ENCODE measurements at places on chromosomes 2 and 18.
A peak's percentile ranks its signal among the peaks of the same experiment; 100 is the strongest.

- DNase-seq: no peak
Observed at GRCh38 chr2:125643585-125643984, 1012.4 kb upstream of the GYPC start.

DNA sequence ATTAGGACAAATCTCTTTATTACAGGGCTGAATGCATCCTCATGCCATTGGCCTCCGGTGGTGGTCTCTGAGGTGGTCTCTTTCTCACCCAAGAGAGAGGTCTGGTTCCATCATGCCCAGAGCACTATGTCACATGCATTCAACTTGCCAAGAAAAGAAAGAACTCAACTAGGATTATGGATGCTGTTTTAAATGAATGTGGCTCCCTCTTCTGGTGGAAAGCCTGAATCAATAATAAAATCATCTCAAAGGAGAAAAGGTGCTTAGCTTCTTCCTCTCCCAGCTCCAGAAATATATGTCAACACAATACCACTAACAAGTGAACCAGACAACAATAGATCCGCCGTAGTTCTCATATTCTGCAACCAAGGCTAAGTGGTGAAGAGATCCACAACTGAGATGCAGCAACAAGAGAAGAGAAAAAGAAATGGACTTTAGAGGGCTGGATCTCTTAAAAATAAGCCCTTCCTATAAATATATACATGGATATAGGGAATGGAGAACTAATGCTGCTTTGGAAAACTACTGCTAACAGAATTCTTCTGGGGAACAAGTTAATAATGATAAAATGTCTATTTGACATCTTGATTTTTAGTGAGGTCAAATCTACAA is 396.8 kb downstream of the NCKAP5 start:
- DNase-seq: peak; percentile 38

DNA sequence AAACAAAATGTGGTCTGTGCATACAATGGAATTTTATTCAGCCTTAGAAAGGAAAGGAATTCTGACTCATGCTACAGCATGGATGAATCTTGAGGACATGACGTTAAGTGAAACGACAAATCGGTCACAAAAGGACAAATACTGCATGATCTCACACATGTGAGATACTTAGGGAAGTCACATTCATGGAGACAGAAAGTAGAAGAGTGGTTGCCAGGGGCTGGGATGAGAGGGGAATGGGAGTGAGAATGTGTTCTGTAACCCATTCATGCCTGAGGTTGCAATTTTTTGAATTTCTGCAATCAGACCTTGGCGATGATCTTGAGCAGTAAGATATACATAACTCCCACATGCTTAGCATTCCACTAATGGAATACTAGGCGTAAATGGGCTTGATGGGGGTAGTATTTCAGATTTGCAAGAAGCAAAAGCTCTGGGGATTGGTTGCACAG is 22.0 kb downstream of the FHL2 start:
- no peak for DNase-seq

DNA sequence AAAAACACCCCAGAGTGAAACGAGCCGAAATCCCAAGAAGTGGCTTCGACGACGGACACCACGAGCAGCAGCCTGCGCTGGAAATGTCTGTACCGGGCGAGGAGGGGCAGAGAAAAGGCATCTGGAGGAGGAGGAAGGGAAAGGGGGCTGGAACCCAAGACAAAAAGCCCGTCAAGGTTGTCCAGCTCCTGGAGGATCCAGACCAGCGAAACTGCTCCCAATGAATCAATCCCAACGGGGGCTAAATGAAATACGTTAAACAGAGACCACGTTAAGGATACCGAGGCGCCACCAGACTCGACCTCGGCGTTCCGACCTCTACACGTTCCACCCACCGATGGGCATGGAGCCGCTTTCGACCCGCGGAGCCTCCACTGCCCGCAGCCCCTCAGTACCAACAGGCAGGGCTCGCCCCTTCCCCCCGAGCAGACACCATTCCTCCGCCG is 400 bp downstream of the CCDC88A start:
- DNase-seq: peak; percentile 62

- no peak for DNase-seq
Observed at GRCh38 chr2:133739039-133739438, 170.8 kb upstream of the NCKAP5 start.

GRCh38 chr2:182319556-182320505 is 107.0 kb downstream of the PDE1A start:
- DNase-seq: peak; percentile 12

- DNase-seq: peak; percentile 22
Observed at GRCh38 chr2:160715428-160715827, 221.8 kb upstream of the RBMS1 start.

DNA sequence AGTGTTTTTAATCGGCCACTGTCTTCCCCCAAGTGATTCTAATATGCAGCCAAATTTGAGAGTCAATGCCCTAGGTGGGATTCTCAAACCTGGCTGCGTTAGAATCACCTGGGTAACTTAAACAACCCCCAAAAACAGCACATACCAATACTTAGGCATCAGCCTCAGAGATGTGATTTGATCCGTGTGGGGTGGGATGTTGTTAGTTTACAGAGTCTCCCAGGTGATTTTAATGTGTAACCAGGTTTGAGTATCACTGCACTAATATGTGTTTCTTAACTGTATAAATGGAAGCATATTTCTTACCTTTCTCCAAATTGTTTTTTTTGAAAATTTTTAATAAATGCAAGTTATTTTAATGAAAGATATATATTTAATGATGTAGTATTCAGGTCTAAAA is 135.4 kb downstream of the PLCL1 start:
- no peak for DNase-seq

DNA sequence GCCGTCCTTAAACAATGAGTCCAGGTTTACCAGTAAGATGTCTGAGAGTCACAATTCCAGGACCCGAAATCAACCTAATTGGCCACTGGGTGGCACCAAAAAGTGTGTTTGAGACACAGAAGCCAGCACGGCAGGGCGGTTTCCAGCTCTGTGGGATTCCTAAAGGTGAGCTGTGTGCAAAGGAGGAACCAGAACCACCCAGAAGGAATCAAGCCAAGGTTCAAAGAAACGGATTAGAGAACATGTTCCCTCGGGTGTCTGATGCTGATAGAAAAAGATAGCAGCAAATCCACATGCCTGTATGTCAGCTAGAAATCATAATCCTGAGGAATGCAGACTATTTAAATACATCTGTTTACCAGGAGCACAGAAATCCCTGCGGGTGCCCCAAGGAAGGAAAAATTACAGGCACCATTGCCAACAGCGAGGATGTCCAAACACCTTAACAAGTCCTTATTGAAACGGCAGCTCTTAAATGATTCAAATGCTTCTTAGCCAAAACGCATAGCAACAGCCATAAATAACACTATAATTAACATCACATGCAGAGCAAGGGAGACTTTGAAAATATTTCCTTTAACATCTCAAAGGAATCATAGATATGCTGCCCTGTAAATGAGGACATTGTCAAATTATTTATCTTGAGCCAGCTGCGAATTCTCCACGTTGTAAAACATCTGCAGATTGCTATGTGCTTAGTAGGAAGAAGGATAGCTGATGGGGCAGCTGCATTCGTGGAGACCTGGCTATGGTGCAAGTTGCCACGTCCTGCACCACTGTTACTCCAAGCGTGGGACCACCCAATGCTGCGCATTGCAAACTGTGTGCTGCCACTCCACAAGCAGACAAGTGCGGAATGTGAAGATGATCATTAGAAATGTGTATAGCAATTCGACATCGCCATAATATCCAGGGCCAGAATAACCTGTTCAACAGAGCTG is 318.7 kb upstream of the NCKAP5 start:
- peak; percentile 69 for DNase-seq

- no peak for DNase-seq
Observed at GRCh38 chr18:6255116-6255705, 159.5 kb downstream of the L3MBTL4 start.

DNA sequence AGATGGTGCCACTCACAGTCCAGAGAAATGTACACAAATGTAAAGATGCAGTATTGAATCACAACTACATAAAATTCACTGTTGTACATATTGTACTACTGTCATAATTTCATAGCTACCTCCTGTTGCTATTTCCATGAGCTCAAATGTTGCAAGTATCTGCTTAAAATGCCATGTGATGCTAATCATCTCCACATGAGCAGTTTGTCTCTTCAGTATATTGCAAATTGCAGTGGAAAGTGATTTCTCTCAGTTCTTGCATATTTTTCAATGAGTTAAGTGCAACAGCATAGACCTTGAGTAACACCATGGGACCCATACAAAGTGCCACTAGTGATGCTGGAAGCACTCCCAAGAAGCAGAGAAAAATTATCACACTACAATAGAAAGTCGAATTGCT is 51.9 kb downstream of the MAIP1 start:
- DNase-seq: no peak

DNA sequence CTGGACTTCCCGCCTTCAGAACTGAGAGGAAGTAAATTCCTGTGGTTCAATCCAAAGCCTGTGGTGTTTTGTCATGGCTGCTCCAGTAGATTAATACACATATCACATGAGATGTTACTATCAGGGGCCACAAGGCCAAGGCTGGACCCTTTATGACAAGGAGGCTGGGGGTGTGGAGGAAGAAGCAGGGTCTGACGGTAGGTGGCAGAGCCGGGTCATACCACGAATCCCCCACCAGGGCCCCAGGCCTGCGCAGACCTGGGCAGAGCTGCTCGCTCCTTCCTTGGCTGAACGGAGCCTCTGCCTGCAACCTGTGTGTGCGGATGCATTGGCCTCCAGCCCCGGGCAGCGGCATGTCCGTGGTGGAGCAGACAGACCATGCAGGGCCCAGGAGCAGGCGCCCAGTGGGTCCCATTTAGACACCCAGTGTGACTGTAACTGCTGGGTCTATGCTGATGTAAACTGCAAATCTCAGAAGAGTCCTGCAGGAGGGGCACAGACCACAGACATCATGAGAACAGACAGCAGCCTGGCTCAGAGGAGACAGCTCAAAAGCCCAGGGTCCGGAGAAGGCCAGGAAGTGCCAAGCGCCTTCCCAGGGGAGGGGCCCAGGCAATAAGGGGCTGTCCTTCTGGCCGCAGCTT is 155.2 kb downstream of the PXDN start:
- DNase-seq: no peak

Data from NCI-H2171 treated with DMSO at 0.1 percent for 48 hours (cell line).